Left ventricle myocardium superior (tissue), 1 donor: ENCODE measurements at places on chromosomes 6 and 20.

DNA sequence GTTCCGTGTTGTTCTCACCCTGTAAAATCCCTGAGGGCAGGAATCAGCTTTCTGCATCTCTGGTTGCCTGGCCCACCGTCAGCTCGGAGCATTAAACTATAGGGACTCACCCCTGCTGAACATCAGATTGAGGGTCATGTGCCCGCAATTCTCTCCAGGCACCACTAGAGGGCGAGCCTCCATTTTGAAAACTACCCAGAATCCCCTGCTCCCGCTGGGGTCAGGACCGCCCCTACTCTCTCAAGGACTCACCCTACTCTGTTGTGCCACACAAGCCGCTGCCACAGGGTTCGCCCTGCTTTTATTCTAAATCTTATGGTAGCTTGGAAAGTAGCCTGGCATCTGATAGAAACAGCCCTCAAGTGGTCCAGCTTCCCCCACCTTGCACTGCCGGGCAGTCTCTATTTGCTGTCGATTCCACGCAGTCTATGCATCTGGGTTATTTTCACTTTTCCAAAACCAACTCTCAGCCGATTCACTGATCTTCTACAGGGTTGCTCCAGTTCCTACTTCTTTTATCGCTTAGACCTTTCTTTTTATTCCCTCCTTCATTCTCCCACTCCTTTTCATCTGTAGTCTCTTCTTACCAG lies 244.1 kb upstream of the QKI start:
- DNase-seq, result no peak

GRCh38 chr6:147283460-147283859 lies 79.2 kb downstream of the STXBP5 start:
- no peak for DNase-seq

DNA sequence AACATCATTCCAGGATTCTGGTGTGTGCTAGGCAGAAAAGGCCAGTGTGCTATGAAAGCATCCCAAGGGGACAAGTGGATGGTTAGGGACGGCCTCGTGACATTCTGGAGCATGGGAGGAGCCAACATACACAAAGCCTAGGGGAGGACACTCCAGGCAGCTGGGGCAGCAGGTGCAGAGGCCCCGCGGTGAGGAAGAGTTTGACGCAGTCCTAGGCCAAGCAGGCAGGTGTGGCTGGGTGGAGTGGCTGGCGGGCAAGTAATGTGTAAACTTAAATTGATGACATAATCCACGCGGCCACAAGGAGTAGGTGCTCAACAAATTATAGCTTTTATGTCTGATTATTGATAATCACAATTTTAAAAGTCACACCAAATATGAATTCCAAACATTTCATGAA lies 93.6 kb downstream of the TMEM242 start:
- no peak for DNase-seq

- no peak for DNase-seq
Measured at GRCh38 chr6:158591134-158591809, 31.4 kb downstream of the TMEM181 start.

- DNase-seq, result no peak
Measured at GRCh38 chr20:19254956-19255355, 42.5 kb downstream of the SLC24A3 start.

DNA sequence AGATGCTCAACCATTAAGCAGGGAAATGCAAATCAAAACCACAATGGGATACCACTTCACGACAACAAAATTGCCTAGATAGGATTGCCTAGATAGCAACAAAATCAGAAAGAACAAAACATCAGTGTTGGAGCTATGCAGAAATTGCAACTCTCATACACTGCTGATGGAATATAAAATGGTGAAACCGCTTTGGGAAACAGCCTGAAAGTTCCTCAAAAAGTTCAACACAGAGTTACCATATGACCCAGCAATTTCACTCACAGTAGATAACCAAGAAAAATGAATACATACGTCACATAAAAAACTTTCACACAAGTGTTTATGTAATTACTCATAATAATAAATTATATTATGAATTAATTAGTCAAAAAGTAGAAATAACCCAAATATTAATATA lies 78.3 kb downstream of the MAFB start:
- DNase-seq, result no peak

DNA sequence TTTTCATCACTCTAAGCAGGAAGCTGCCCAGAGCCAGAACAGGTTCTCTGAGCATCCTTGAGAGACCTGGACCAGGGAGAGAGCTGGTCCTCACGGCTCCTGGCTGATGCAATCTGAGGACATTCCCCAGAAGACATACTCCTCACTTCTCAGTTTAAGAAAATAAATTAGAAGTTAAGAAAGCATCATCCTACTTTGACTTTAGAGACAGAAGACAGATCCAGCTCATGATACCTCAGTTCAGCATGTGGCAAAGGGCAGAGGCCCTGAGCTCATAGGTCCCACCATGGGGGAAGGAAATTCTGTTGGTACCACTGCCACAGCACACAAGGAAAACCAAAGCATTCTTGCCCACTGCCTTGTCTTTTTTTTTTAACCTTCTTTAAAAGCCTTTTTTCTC lies 378.1 kb upstream of the JARID2 start:
- no peak for DNase-seq

DNA sequence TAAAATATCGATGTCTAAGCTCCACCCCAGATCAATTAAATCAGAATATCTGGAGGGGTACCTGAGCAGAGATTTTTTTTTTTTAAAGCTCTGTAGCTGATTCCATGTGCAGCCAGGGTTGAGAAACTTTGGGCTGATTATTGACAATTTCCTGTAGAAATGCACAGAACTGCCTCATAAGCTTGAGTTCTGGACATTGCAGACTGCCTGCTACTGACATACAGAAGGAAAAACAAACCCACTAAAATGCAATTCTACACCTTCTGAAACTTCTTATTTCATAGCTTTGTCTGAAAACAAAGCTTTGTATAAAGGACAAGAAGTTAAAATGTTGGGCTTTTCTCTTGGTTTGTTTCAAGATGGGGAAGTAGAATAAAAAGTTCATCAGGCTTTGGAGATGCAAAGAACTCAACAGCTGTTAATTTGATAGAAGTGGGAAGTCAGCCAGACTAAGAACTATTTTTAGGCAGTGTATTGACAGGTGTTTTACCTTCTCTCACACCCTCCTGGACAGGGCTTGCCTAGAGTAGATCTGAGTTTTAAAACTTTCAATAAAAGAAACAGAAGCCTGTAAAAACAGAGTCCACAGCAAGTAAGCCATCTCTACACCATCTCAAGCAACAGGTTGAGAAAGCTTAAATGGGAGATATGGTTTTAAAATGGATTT lies 147.7 kb downstream of the KCNQ5 start:
- DNase-seq, result no peak

- DNase-seq, result no peak
Measured at GRCh38 chr6:23754197-23754596, 371.8 kb upstream of the NRSN1 start.

DNA sequence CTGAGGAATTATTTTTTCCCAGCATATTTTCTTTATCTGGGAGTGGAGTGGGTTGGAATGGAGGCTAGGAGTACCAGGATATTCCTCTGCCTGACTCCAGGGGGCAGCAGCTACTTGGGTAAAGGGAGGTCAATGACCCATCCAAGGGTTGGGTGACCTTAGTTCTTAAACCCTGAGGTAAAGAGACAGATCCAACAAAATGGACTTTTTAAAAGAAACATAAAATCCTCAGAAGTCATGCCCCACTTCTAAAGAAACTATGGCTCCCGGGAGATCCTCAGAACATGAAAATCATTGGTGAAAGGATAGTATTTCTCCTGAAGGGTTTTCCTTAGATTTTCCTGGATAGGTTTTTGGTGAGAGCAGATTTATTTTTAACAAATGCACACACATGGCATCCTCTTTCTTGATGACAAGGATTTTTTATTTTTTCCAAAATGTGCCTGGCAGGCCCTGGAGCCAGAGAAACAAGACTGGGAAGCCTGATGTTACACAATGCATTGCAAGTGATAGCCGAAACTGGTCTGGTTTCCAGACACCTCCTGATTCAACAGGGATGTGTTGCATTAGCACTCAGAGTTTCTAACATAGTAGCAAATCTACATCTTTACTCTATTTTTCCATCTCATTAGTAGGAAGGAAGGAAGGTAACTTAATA lies 240.9 kb upstream of the BTBD3 start:
- DNase-seq, result no peak
